ENCODE measurements at places on chromosomes 4 and X.

GRCh38 chr4:154741922-154742850 is 1.6 kb upstream of the LRAT start:
- DNase-seq, result no peak

- DNase-seq, result peak; percentile 65
These were observed 4.9 kb upstream of the TXK start for GRCh38 chr4:48138936-48139335.

DNA sequence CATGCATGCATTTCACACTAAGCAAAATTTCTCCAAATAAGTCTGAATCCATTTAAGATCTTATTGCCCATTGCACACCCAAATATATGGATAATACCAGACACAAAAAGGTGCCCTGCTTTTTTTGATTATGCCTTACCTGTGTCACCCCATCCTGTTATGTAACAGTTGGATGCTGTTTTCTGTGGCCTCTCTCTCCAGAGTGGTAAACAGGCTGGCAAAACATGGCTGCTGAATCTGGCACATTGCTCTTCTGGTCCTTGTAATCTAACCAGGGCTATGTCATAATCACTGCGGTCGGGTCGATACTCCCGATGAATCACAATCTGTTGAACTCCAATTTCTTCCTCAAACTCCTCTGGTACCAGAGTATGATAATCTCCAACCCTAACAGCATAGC is 70.1 kb downstream of the PRSS12 start:
- no peak for DNase-seq

GRCh38 chr4:80188457-80188800 is 8.9 kb upstream of the PRDM8 start:
- no peak for DNase-seq

GRCh38 chr4:152501846-152502536 is 33.9 kb downstream of the FBXW7 start:
- DNase-seq, result no peak

GRCh38 chrX:5791721-5792120 is 436.9 kb downstream of the NLGN4X start:
- DNase-seq, result no peak

- DNase-seq, result no peak
These were observed 571 bp upstream of the EDA start for GRCh38 chrX:69615342-69615741.

All from naive B cell (primary cell).